ENCODE measurements at places on chromosomes 13 and 19.
A peak's percentile ranks its signal among the peaks of the same experiment; 100 is the strongest.

- no peak for DNase-seq
Observed at GRCh38 chr13:66567899-66568612, 662.1 kb downstream of the PCDH9 start.

GRCh38 chr19:49118565-49119410, at the start of gene C19orf73:
C19orf73 (minus strand) TSS chr19:49119143; CDS start chr19:49119022, 121 bp downstream.
- DNase-seq, result peak; percentile 99

- DNase-seq, result peak; percentile 89
Observed at GRCh38 chr19:51124729-51125128, at the start of gene SIGLEC9. SIGLEC9 (plus strand) TSS chr19:51124906; CDS start chr19:51124975, 69 bp downstream.

GRCh38 chr19:19406878-19407632, 1.6 kb downstream of the GATAD2A start:
- no peak for DNase-seq

DNA sequence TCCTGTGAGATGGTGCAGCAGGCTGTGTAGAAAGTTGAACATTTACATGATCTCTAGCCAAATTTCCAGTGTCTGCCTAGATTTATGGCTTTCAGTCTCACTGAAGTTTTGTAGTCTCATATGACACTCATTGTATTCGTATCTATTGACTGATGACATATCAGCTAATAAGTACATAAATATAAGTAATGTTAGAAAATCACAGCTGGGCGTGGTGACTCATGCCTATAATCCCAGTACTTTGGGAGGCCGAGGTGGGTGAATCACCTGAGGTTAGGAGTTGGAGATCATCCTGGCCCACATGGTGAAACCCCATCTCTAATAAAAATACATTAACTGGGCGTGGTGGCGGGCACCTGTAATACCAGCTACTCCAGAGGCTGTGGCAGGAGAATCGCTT, 54.7 kb upstream of the HTR2A start:
- DNase-seq, result no peak

DNA sequence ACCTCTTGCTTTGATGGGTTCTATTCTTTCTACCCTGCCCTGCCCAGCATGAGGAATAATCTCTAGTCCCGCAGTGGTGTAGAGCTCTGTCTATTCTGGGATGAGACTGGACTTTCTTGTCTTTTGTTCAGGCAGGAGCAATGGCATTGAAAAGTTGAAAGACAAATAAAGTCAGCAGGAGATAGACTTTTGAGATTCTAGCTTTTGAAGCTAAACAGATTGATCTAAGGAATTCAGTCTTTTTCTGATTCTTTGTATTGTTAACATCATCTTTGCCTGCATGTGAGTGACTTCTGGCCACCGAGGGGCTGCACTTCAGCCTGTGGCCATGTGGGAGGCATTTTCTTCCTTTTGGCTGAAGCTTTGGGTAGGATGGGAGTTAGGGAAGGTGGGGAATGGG, 132.4 kb downstream of the MRPL57 start:
- no peak for DNase-seq

- no peak for DNase-seq
Observed at GRCh38 chr13:66895320-66895719, 334.8 kb downstream of the PCDH9 start.

DNA sequence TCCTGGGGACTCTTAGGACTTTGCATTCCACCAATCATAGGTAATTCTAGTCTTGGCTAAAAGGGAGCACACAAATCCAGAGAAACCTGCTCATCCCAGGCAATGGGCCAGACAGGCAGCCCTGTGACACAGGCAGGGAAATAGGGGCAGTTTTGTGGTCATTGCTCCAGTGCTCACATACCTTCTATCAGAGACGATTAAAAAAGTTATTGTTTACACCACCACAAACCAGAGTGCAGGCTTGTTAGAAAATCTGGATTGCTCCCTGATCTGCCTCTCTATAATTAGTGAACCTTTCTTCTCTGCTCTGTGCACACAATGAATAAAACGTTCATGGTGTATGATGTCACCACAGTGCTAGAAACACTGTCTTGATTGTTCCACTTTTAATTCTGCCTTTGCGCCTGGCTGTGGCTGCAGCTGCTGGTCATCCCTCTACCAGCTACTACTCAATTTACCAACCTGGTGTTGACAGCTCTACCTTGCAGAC, 121.6 kb upstream of the SPATA13 start:
- no peak for DNase-seq

GRCh38 chr19:44741258-44741731, 7.2 kb upstream of the BCL3 start:
- DNase-seq, result no peak

DNA sequence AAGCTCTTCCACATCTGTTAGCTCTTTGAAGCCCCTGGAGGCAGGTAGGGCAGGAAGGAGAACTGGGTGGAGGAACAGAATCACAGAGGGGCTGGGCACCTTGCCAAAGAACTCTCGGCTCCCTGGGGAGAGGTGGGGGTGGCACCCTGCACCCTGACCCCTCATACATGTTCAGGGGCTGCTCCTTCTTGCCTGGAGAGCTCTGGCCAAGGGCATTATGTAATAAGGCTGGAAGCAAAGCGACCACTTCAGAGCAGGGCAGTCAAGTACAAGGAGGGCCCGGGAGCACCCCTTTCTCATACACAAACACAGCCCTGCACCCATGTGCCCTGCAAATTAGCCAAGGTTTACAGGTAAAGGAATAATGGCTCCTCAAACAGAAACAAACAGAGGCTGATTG, 351.9 kb upstream of the TSHZ3 start:
- DNase-seq, result no peak

DNA sequence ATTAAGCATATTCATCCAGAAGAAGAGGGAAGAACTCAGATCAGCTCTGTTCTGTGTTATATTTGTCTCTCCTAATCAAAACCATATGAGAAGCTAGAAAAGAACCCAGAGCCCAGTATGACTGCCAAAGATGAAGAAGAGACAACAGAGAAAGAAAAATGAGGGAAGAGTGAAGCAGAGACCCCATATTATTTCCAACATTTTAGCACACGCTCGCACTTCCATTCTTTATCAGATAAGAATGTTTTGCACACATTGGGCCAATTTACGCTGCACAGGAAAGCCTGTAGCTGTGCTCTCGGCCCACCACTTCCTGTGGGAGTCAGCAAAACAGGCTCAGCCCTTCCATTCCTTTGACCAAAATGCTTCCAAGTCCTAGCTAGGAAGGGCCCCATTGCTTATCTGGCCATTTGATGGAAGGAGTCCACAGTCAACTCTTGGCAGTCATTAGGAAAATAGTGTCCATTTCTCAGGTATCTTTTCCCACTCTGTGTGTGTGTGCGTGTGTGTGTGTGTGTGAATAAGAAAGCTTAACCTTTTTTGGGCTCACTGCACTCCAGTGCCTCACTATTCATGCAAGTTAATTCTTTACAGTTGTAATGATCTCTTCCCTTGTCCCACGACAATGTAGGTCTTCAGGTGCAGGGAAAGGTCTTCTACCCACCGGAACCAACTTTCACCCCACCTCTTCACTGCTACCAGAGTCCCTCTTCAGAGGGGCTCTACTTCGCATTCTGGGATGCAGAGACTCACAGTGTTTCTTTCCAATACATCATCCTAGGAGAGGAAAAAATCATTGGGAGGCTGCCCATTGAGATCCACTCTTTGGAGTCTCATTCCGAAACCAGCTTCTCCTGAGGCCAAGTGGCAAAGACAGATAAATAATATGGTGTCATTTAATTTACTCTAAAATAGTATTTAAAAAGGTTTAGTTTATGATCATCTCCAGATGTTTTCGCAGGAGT, 237.5 kb downstream of the COG6 start:
- no peak for DNase-seq

- no peak for DNase-seq
Observed at GRCh38 chr13:43470610-43471009, 316.2 kb downstream of the ENOX1 start.

GRCh38 chr19:45660636-45661035, 7.4 kb upstream of the GIPR start:
- no peak for DNase-seq

Data from posterior vena cava (tissue), 2 donors.